ENCODE measurements at places on chromosomes 2 and 18. TPM values are rescaled to one million over a fixed set of nuclear protein-coding genes. Genes with fewer than 3 reads are reported as not detected.

GRCh38 chr2:28454016-28454930 is 41.6 kb upstream of the PLB1 start:
- DNase-seq, result no peak

PLEKHH2 gene
- 0.98 TPM for total RNA-seq

- DNase-seq, result peak; percentile 76
Measured at GRCh38 chr2:151302879-151303278, 13.4 kb upstream of the NMI start.

TCF23 gene
- not detected for total RNA-seq

PLGLB1 gene
- total RNA-seq, result 0.43 TPM

- DNase-seq, result no peak
Measured at GRCh38 chr2:42029171-42029570, 18.6 kb upstream of the PKDCC start.

GRCh38 chr2:60456115-60456770 is 97.2 kb downstream of the BCL11A start:
- DNase-seq, result no peak

TMEM200C gene
- total RNA-seq, result not detected

DNA sequence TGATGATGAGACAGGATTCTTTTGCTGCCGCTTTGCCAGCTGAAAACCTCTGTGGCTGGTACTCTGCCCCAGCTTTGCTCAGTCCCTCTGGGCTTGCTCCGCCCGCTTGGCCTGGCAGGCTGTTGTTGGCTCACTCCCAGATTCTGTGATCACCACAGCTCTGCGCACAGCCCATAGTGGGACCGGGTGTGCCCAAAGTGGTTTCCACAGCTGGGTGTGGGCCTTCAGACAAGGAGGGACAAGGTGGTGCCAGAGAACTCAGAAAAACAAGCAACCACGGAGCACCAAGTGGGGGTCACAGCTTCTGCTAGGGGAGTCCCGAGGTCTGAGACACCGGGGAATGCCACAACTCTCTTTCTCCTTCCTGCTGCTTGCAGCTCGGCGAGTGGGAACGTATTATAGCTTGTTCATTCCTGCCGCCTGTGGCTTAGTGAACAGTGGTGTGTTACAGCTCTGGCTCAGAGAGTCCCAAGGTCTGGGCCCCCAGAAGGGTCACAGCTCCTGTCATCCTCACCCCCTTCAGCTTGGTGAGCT is 9.2 kb upstream of the KYNU start:
- DNase-seq, result peak; percentile 76

TOGARAM2 gene
- total RNA-seq, result 0.69 TPM

DNA sequence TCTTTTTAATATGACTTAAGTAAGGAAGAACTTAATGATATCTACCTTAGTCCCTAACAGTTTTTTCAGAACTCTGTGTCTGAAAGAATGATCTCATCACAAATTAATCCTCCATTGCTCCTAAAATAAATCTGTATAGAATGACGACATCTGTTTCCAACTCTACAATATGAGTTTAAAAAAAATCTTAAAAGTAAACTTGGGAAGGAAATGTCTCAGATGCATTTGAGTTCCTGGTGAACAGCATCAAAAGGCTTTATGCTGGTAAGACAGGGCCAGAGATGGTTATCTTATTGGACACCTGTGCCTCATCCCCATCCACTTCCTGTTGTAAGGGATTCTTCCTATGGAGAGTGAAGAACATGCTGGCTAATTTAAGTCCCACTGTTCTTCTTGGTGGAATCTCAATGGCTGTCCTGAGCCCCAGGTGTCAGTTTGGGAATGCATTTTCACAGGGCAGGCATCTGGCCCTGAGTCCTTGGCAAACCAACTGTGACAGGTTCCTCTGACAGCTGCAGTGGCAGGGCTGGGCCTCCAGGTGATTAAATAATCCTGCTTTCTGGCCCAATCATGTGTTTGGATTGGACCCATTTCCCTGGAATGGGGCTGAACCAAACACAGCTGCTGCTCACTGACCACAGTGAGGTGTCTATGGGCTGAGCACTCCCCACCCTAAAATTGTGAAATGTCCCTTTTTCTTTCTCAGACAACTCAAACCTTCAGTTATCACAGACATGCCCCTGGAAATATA is 12.9 kb upstream of the NCKAP5 start:
- DNase-seq, result no peak

DNA sequence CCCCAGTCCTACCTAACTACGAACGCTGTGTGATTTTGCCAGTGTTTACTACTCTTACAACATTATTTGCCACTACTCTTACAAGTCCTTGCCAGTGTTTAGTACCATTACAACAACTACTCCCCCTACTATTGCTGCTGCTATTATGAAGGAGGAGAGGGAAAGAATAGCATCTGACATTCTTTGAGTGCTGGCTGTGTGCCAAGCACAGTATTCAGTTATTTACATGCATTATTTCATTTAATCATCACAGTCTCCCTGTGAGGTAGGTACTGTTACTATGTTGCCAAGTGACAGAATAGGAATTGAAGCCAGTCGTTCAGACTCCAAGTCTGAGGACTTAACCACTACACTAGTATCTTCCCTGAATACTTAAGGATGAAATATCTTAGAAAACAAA is 185.9 kb upstream of the FOSL2 start:
- no peak for DNase-seq

GRCh38 chr2:239081046-239081445 is 233.2 kb downstream of the TWIST2 start:
- no peak for DNase-seq

GRCh38 chr18:44969214-44969795 is 288.6 kb downstream of the SETBP1 start:
- no peak for DNase-seq

DNA sequence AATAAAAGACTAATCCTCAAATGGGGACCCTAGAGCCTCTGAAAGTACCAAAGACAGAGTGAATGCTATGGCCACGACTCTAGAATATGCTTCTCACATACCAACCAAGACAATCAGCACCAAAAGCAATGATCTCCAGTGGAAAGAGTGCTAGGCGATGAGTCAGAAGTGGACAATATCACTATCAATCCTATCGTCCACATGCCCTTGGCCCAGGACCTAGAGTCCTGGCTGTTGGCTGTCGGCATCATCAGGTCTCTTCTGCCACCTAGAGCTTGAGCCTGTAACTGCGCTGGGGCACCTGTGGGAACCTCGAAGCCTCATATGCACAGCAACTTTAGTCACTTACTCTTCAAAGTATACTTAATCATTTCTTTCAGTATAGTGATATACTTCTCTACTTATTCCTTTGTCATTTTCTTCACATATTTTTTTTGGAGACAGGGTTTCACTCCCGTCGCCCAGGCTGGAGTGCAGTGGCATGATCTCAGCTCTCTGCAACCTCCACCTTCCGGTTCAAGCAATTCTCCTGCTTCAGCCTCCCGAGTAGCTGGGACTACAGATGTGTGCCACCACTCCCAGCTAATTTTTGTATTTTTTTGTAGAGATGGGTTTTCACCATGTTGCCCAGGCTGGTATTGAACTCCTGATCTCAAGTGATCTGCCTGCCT is 29.7 kb downstream of the NOL10 start:
- peak; percentile 89 for DNase-seq

- DNase-seq, result no peak
Measured at GRCh38 chr2:217886091-217886490, 116.7 kb downstream of the TNS1 start.

Data from A172 (cell line).